ENCODE measurements at places on chromosomes 7 and 10.

DNA sequence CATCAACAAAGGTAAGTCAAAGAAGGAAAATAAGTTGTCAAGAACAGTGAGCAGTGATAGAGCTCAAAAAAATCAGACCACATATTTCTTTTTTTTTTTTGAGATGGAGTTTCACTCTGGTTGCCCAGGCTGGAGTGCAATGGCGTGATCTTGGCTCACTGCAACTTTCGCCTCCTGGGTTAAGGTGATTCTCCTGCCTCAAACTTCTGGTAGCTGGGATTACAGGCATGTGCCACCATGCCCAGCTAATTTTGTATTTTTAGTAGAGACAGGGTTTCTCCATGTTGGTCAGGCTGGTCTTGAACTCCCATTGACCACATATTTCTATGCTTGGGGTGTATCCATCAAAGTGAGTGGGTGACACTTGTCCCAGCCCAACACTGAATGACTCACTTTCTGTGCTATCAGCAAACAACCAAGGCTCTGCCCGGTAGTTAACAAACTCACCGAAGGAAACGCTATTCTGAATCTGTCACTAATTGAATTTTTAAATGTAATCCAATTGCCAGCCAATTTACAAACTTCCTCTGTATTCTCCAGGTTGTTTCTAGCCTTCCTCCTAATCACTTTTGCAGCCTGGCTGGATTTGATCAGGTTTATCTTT is 19.6 kb upstream of the SMNDC1 start:
- no peak for ATAC-seq

- no peak for ATAC-seq
These were observed 415.0 kb downstream of the SFMBT2 start for GRCh38 chr10:6995831-6996230.

- ATAC-seq, result no peak
These were observed 3.7 kb downstream of the OGDHL start for GRCh38 chr10:49758249-49758930.

- ATAC-seq, result peak; percentile 55
These were observed 67.6 kb upstream of the DDC start for GRCh38 chr7:50632561-50633413.

GRCh38 chr7:101378751-101379174 is 16.1 kb downstream of the COL26A1 start:
- ATAC-seq, result no peak

- peak; percentile 49 for ATAC-seq
These were observed 38.2 kb downstream of the GSDME start for GRCh38 chr7:24718977-24719491.

- peak; percentile 42 for ATAC-seq
These were observed 13.2 kb upstream of the TRA2A start for GRCh38 chr7:23544913-23545354.

GRCh38 chr10:103417601-103418000 is 21.2 kb downstream of the PDCD11 start:
- ATAC-seq, result no peak

- no peak for ATAC-seq
These were observed 274.5 kb downstream of the ADK start for GRCh38 chr10:74425456-74426001.

GRCh38 chr10:70188768-70189167 is 18.5 kb upstream of the SAR1A start:
- no peak for ATAC-seq

GRCh38 chr7:51644216-51644615 is 327.6 kb upstream of the COBL start:
- ATAC-seq, result no peak

DNA sequence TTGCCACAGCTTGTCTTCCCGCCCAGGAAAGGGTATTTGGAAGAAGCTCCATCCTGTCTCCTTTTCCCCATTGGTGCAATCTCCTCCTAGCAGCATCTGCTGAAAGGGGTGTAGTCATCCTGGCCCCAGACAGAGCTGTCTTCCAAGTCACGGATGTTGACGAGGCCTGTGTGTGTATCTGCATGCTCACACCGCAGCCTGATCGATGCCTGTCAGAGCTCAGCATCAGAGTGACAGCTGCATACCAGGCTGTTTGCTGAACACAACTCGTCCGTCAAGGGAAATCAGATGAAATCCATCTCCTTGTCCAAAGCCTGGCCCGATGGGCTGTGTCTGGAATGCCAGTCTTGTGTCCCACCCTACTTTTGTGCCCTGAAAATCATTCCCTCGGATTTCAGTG is 21.2 kb upstream of the LRRC4 start:
- ATAC-seq, result no peak

GRCh38 chr10:45513551-45513950 is 139.5 kb downstream of the ALOX5 start:
- no peak for ATAC-seq
